ENCODE measurements at places on chromosomes 2 and 18.

DNA sequence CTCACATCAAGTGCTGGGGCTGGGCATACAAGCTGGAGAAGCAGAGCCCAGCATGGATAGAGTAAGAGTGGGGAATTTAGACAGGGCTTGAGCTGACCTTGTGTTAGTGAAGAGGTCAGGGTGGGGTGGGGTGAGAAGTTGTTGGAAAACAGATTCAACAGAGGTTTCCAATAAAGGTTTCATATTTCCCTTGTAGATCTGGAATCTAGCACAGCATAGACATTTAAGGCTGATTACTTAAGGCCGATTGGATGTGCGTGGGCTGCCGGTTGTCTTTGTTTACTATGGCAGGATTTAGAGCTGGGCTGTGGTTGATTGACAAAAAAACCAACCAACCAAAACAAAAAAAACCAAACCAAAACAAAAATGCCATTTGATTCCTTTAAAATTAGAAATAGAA lies 114.9 kb upstream of the SEC11C start:
- DNase-seq, result peak; percentile 54

DNA sequence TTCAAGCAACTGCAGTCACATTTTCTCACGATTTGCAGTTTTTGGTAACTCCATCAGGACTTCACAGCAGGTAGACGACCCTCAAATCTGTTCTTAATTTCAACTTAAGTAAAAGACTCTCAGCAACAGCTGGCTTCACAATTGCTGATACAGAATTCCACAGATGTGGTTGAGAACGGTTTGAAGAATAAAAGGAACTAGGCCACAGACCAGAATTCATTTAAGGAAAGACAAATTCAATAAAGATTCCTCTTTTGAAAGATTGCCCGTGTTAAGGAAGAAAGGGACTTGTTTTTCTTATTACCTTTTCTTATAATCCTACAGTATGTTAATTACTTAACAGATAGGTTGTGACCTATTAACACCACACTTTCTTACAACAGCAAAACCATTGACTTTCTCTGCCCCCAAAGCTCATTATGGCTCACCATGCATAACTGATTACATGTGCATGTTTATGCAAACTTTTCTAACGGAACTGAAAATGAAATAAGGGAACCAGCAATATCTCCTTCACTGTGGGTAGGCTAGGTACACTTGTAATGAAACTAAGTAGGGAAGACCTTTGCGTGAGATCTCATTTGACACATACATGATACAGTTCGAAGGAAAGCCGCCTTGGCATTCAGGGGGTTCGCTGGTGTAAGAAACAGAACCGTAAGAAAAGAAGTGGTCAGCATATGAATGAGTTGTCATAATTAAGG lies 4.7 kb upstream of the ZNF516 start:
- DNase-seq, result no peak

DNA sequence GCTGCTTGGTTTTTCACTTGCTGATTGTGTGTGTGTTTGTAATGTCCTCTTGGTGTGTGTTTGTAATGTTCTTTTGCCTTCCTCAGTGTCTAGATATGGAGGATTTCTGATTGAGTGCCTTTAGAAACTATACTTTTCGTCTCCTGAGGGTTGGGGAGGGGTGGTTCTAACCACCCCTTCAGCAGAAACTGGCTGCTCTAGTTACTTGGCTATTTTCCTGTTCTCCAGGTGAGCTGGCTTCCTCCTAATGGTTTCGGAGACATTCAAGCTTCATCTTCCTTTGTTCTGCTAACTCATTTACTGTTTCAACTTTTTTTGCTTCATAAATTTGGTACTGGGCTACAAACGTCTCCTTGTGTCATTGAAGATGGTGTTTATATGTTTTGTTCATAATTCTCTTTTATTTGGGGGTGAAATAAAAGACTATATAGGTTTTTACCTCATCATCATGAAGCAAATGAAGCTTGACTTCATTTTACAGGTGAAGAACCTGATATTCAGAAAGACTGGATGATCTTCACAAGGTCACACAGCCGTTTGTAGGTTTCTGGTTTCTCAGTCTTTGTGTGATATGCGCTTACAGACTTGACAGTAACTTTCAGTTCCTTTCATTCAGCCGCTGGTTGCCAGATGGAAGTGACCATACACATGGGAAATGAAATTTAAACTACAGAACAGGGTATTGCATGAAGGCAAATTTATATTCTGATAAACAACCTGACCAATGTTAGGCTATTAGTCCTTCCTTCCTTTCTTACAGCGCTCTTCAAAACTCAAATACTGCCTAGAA lies 238.5 kb downstream of the GALR1 start:
- DNase-seq, result no peak

DNA sequence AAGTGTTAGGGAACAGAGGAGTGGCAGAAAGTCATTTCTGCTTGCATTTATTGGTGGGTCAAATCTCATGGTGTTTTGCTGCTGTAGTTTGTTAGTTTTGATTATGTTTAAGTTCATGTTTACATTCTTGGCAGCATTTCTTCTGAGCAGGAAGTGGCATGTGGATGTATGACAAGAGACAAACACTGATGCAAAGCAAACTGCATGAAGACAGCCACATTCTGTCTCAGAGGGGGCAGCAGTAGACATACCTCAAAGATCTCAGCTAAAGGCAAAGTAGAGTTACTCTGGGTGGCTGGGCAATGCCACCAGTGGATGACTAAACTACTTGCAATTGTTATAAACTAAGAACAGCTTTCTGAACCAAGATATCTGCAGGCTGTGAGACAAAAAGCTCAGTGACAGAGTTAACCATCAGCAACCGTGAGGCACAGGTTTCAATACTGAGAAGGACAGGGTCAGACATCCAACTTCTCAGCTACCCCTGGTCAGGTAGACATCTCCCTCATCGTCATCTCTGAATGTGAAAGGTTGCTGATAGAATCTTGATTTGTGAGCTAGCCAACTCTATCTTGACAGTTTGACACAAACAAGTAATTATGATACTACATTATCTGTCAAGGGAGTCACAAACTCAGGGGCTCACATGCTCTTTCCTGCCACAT lies 16.4 kb downstream of the GALNT3 start:
- DNase-seq, result no peak

GRCh38 chr2:23286758-23287704 lies 97.9 kb upstream of the KLHL29 start:
- peak; percentile 66 for DNase-seq

DNA sequence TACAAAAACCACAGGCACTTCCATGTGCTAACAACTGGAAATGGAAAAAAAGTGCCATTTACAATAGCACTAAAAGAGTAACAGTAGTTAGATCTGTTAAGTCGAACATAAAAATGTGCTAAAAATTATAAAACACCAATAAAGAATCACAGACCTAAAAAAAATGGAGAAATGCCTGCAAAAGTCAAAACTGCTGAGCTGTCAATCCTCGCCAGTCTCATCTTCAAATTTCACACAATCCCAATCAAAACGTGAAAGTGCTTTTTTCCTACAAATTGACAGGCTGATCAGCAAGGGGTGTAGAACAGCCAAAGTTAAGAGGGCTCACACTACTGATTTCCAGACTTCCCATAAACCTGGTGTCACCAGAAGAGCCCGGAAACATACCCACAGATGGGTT lies 53.2 kb downstream of the ANO7 start:
- DNase-seq, result no peak

GRCh38 chr2:232024457-232024856 lies 62.9 kb downstream of the DIS3L2 start:
- DNase-seq, result peak; percentile 24

GRCh38 chr2:226184940-226185615 lies 614.5 kb downstream of the IRS1 start:
- DNase-seq, result no peak

DNA sequence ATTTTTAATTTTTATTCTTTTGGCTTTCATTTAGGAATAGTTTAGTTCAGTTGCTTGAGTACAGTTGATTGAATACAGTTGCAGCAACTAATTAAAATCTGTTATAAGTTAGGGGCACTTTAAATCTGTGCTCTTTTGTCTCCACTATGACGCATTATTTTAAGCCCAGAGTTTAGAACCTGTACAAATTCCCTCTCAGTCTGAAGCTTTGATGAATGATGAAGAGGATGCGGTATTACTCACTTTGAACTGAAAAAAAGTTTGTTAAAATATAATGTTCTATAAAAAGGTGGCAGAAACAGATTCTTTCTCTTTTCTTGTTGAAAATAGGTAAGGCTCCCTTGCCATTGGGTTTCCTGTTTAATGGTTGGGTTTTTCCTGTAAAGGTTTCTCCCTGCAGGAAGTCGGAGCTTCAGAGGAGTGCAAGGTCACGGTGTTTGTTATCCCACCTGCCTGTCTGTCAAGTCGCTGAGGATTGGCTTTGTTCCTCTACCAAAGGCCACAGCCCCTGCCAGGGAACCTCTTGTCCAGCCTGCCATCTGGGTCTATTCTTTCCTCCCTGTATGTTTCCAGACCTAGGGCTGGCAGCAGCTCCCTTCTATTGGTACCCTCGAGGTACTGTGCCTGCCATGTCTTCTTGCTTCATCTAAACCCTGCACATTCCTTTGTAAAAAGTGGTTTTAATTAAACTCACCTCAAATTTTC lies 43.8 kb upstream of the FN1 start:
- no peak for DNase-seq

- DNase-seq, result no peak
Measured at GRCh38 chr2:123207245-123207644, 817.8 kb upstream of the CNTNAP5 start.

- peak; percentile 71 for DNase-seq
Measured at GRCh38 chr2:145752091-145752806, 1232.3 kb upstream of the ZEB2 start.

DNA sequence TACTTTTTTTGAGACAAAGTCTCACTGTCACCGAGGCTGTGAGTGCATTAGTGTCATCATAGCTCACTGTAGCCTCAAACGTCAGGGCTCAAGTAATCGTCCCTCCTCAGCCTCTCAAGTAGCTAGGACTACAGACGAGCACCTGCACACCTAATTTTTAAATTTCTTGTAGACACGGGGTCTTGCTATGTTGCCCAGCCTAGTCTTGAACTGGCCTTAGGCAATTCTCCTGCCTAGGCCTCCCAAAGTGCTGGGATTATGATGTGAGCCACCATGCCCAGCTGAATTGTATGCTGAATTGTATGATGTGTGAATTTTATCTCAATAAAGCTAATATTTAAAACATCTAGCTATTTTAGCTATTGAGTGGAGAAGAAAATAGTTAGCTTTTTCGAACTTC lies 18.9 kb downstream of the CAB39 start:
- DNase-seq, result no peak

- DNase-seq, result no peak
Measured at GRCh38 chr2:180734382-180734781, 246.0 kb upstream of the UBE2E3 start.

GRCh38 chr2:101300836-101301235 lies 7.7 kb downstream of the RNF149 start:
- no peak for DNase-seq

DNA sequence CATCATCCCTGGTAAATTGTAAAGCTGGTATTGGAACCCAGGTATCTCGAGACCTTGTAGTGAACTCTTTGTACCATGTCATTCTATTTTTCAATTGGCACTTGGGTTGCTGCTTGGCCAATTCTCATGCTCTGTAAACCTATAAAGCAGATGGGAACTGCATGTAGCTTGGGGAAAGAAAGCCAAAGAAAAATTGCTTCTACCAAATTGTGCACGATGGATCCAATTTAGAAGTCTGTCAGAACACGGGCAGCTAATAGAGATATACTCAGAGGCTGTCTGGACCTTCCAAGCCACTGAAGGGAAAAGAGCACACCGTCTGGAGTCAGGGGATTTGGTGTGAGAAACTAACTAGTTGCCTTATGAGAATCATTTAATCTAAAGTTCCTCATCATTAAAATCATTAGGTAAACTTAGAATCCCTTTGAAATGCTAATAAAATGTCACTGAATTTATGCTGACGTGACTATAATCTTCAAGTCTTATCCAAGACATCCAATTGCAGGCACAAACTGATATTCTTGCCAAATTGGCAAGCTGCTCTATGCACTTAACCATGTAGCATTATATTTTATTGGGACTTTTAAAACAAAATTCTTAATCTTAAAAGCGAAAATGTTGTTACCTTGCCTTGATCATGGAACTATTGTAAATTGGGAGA lies 206.8 kb downstream of the DCC start:
- no peak for DNase-seq

DNA sequence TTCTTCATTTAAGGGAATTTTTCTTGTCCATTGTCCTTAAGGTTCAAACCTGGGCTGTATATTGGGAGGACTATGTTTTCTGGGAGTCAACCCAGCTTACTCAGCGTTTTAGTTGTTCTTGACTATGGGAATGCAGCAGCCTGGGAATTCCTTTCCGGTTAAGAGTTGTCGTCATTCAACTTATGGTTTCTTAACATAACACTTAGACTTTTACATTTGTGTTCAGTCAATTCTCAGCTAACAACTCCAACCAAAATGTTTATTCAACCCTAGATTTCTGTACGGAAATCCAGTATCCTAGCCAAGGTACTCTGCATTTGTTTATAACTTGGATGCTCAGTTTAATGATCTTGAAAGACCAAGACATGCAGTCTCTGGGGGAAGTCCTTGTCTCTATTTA lies 960.9 kb downstream of the CBLN2 start:
- no peak for DNase-seq

DNA sequence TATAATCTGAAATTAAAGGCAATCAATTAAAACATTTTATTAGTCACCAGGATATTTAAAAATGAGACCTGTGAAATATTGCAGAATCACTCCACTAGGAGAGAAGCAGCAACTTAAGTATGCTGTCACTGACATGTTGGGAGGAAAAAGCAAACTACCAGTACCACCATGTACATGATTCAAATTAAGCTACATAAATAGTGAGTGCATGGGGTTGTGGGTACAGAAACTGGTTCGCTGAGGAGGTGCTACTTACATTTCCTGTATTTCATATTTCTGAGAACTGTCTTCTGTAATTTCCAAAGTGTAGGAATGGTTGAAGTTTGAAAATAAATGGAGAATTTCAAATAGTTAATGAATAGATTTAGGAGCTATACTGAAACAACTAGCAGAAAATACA lies 7.9 kb upstream of the NR4A2 start:
- no peak for DNase-seq

DNA sequence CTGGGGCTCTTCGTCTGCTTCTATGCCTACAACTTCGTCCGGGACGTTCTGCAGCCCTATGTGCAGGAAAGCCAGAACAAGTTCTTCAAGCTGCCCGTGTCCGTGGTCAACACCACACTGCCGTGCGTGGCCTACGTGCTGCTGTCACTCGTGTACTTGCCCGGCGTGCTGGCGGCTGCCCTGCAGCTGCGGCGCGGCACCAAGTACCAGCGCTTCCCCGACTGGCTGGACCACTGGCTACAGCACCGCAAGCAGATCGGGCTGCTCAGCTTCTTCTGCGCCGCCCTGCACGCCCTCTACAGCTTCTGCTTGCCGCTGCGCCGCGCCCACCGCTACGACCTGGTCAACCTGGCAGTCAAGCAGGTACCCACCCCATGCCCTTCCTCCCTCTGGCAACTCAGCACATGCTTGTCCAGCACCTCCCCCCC lies 24.2 kb downstream of the STEAP3 start:
- no peak for DNase-seq

All from renal pelvis (tissue), 12 donors.